ENCODE measurements at places on chromosomes 1 and 21.

GRCh38 chr1:42952303-42953001, 6.2 kb downstream of the SLC2A1 start:
- no peak for DNase-seq

DNA sequence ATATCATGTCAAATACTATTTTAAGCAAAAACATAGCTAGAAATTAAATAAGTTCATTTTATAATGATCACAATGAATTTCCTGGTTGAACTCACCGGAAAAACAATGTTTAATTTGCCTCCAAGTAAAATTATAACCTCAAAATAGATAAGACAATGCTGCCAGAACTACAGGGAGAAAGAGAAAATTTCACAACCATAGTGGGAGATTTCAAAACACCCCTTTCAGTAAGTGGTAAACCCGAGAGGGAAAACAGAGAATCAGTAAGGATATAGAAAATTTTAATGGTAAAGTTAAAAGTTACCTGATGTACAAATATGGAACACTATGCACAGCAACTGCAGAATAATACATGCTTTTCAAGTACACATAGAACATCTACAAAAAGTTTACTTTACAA, 43.2 kb upstream of the PLA2G4A start:
- no peak for DNase-seq

DNA sequence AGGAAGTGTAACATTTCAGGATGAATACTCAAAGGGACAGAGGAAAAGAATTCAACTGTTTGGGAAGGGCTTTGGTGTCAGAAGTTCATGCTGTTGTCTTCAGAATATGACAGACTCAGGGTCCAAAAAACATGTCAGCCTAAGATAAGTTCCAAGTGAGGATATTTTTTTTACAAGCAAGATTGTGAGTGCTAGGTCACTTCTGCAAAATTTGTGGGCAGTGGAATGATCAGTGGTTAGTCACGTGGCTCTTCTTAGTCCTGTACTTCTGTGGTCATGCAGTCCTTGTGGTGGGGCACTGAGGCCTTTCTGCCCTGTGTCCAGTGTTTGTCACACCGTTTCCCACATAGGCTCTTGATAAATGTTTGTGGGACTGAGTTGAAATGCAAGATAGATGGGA, 5.2 kb downstream of the RGL1 start:
- DNase-seq = peak; percentile 9

DNA sequence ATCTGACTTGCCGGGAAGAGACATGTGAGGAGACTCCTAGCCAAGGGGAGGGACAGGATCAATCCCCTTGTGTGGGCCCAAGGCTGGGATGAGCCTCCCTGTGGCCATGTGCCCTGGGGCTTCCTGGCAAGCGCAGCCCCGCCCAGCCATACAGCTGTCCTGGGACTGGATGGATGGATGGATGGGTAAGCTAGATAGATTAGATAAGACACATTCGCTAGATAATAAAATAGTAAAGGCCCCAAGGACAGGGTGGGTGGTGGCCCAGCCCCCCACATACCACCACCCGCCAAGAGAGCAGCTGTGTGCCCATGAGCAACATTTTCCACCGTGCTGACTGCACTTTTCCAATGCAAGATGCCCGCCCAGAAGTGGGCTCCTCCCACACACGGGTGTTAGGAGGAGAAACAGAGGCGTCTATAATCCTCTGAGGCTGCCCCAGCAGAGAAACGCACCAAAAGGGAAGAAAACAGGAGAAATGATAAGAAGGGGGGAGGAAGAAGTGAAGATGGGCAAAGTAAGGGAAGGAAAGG, 25.1 kb downstream of the ZBTB17 start:
- peak; percentile 62 for DNase-seq

DNA sequence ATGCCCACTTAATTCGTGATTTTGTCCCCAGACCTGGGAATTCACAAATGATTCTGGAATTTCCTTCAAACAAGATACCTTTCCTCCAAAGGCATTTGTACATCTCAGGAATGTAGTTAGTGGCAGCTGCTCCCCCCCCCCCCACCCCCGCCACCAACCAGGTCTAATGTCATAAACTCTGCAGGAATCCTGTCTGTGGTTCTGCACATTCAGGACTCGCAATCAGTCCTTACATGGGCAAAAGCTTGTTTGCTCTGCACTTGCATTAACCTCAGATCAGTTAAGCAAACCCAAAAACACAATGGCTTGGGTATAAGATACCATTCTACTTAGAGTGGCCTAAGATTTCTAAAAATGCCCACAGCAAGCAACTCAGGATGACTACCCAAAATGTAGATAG, 143.8 kb downstream of the TGFB2 start:
- DNase-seq = no peak

- DNase-seq = no peak
These were observed 96.2 kb downstream of the BEND5 start for GRCh38 chr1:48680411-48681035.

DNA sequence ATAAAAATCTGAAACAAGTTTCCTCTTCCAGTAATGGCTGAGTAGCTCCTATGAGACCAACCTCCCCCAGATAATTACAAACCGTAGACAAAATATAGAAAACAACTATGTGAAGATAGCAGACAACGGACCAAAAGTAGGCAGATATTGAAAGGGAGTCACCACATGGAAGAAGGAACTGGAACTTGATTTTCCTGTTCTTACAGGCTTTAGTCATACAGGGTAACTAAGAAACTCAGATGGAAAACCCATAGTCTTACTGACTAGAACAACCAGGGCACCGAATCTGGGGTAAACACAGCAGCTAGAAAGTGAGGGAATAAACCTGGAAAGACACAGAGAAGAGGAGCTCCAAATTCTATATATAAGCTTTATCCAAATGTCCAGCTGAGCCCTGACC, 26.0 kb downstream of the LMX1A start:
- no peak for DNase-seq

DNA sequence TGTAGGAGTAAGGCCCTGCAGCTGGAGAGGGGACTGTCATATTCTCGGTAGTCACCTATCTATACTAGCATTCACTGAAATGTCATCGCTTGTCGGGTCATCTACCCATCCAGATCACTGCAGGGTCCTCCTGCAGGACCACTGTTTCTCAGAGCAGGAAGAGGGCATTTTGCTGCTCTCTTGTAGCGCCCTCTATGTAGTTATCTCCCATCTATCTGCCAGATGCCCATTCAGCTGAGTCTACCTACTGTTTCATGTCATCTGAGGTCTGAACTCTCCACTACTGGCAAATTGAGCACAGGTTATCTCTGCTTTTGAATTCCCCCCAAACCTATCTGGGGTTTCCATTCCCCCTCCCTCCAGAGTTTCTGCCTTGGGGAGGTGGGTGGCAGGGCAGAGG, 258.2 kb upstream of the FOXD3 start:
- no peak for DNase-seq

DNA sequence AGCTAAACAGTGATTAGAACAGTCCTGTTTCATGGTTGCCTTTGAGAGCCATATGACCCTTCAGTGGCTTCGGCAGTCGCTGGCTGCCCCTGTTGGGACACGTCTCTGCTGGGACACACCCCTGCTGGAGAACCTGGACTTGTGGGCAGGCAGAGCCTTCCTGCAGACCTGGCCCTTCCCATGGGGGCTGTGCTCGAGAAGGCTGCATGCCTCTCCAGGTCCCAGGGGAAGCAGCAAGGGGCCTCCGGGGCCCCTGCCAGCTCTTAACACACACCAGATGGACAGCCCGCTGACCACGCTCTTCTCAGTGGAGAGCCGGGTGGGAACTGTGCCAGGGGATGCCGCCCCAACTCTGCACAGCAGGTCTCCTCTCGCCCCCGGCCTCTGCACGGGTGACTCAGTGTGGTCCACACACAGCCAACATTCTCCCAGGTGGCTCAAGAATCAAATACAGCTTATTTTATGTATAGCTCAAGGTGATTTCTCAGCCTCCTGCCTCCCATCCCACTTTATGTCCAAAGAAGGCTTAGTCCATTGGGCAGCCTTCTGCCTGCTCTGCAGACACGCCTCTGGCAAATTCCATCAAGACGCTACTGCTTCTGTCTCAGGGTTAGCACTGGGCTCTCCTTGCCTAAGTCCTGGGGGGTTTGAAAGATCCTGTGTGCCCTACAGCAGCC, 450.8 kb downstream of the KIF26B start:
- peak; percentile 20 for DNase-seq

DNA sequence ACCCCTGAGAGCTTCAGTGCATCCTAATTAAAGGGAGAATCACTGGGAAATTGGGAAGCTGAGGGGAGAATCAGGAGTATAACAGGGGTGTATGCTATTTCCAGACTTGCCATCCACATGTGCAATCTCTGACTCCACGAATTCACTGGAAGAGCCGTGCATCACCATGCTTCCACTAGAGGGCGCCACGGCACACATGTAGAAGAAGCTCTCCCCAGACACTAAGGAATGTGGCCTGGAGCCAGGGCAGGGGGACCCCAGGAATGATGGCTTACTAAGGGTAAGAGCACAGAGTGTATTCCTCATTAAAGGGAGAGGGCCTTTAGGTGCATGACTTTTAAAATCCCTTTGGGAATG, 81.5 kb downstream of the ABCA4 start:
- DNase-seq = peak; percentile 48

- DNase-seq = no peak
These were observed 141.3 kb downstream of the ZZZ3 start for GRCh38 chr1:77541162-77541545.

DNA sequence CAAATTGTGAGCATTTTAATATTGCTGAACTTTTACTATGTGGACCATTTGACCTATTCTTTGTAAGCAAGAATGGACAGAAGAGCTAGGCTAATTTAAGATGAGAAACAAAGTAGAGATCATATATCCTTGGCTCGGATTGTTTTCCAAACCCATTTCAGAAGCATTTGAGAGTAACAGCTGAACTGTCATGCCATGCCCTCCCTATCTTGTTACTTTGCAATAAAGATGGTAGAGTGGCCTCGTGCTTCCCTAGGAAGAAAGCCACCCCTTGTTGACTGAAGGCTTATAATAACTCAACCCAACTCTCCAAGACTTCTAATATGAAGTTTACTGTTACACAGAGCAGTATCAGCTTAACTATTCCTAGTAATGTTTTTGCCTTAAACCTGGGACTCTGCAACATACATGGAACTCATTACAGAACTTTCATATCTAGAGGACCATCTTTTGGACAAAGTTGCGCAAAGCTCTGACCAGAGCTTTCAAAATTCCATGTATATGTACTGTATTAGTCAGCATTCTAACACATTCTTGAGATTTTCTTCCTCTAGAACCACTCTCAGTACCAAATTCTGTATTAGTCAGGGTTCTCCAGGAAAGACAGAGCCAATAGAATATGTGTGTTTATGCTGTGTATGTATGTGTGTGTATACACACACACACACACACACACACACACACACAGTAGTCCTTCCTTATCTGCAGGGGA, 68.7 kb downstream of the ADAMTS1 start:
- peak; percentile 80 for DNase-seq

DNA sequence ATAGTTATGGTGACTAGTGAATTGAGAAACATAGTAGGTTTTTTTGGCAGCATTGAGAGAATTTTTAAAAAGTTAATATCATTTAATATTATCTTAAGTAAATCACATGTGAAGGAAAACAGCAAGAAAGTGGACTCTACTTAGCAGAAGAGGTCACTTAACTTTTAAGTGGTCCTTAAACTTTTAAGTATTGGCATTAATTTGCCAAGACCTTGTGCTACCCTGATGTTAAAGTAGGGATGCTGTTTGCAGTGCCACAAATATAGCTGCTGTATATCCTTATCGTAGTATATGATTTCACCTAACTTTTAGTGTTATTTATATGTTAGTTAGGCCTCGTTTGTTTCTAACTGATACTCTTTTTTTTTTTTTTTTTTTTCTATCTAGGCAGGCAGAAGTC, 40.2 kb downstream of the SMG7 start:
- no peak for DNase-seq

DNA sequence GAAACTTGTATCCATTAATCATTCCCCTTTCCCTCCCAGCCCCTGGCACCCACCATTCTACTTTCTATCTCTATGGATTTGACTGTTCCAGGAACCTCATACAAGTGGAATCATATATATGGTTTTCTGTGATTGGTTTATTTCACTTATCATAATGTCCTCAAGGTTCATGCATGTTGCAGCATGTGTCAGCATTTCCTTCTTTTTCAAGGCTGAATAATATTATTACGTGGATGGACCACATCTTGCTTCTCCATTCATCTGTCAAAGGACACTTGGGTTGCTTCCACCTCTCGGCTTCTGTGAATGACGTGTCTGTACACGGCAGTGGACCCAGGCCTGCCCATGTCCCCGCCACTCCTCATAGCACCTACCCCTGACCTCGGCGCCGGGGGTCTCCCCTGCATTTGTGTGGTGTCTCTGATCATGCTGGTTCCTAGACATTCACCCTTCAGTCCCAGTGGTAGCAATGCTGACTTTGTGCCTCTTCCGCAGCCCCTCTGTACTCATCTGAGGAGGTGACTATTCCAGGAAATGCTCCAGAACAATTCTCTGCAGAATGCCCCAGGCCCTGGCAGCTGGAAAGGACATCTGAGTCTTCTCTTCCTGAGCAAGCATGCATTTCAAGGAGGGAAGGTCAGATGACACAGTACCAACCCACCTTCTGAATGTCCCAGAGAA, 136.9 kb downstream of the PSMG1 start:
- no peak for DNase-seq

- DNase-seq = no peak
These were observed 67.7 kb upstream of the C1orf87 start for GRCh38 chr1:60141276-60141675.

- DNase-seq = peak; percentile 39
These were observed 30.1 kb downstream of the LRRC8D start for GRCh38 chr1:89850844-89851415.

- no peak for DNase-seq
These were observed 8.7 kb downstream of the S100B start for GRCh38 chr21:46596201-46596600.

- peak; percentile 69 for DNase-seq
These were observed 159.2 kb downstream of the RUNX1 start for GRCh38 chr21:34889676-34890469.

DNA sequence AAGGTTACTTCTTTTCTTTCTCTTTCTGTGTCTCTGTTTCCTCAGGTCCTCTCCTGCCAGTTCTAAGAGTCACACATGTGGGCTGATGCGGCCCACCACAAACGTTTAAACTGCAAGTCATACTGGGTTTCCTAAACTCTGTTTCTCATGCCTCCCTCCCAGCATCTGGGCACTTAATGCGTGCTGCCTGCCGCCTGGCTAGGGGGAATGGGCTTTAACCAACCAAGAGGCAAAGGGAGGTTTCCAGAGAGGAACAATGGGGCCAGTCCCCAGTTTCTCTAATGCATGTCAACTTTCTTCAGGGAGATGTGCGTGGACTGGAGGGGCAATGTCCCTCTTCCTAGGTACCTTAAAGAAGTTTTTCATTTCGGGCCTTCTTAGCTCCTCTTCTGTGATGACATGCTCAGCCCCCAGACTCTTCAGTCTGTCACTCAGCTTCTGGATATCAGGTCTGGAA, 19.9 kb upstream of the SRSF4 start:
- no peak for DNase-seq

GRCh38 chr1:1212780-1213344, 1.1 kb downstream of the TNFRSF4 start:
- DNase-seq = no peak

- no peak for DNase-seq
These were observed 462.5 kb downstream of the SETD4 start for GRCh38 chr21:35597750-35598339.

All from HFFc6 (cell line).